ENCODE measurements at places on chromosomes 6 and 20.

DNA sequence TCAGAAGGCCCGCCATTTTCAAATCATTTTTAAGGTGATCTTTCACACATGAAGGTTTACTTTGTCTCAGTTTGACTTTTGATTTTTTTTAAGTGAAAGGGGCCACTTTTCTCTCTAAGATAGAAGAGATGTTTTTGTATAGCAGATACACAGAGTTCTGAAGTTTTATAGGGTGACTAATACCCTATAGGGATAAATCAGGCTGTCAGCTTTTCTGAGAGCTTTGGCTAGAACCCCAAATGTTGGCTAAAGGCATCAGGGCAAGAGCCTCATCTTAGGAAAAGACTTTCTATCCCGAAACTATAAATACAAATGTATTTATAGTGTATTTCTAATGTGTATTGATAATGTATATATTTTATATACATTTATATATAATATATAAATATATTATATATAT is 181.4 kb downstream of the TBX18 start:
- no peak for DNase-seq

DNA sequence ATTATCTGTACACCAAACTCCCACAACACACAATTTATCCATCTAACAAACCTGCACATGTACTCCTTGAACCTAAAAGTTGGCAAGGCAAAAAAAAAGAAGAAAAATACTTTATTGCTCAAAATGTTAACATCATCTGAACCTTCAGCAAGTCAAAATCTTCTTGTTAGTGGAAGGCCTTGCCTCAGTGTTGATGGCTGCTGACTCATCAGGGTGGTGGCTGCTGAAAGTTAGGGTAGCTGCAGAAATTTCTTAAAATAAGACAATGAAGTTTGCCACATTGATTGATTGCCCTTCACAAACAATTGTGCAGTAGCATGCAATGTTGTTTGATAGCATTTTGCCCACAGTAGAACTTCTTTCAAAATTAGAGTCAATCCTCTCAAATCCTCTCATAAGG is 2.7 kb upstream of the WFDC11 start:
- DNase-seq: no peak

- DNase-seq: peak; percentile 71
These were observed 55.5 kb downstream of the ATP9A start for GRCh38 chr20:51712501-51713212.

DNA sequence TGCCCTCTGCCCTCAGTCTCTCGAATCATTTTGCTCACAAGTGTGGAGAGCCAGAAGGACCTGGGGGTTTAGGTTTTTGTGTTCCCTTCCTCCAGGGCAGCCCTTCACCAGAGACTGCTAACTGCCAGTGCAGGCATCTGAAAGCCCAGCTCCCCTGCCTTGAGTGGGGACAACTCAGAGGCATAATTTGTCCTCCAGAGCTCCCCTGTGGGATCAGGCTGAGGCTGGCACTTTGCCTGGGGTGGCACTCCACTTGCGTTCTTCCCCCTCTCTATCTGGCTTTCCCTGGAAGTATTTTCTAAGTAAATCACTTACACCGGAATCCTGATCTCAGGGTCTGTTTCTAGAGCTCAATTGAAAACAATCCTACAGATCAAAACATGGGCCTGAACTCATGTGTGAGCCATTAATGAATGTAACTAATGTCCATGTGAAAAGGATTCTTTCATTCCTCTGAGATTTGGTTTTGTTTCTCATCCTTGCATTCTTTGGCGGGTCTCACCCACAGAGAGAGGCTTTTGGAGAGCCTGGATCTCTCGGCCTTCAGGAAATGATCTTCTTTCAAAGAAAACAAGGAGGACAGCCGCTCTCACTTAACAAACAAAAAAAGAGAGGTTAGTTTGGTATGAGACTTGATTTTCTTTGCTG is 125.7 kb upstream of the RIPOR2 start:
- DNase-seq: no peak

DNA sequence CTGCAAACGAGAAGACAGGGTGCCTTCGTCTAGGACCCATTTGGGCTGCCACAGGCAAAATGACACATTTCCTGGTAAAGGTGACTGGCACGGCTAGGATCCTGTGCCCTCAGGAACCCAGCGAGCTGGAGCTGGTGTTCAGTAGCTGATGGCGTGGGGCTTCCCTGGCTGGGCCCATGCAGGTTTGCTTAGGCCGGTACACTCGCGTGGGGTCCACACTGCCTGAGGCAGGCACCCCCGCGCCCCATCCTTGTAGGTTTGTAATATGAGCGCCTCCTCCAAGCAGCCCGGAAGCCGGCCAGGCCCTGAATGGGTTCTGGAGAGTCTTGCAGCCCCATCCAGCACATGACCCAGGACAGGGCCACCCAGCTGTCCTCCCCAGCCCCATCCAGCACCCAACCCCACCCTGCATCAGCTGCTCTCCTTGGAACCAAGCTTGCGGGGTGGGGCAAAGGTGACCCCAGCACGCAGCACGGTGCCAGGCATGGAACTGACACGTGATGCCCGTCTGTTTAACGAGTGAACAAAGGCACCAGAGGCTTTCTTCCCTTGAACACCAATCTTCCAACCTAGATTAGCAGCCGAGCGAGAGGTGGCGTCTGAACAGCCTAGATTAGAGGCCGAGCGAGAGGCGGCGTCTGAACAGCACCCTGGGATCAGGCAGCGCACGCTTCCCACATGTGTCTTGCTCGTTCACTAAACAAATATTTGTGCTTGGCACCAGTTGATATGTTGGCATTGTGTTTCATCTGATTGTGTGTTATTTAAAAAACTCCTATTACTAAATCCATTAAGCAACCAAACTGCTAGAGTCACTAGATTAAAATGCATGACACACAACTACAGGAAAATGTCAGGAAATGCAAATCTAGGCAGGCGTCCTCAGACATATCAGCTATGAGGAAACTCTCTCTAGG is 112.1 kb downstream of the DLL1 start:
- no peak for DNase-seq

DNA sequence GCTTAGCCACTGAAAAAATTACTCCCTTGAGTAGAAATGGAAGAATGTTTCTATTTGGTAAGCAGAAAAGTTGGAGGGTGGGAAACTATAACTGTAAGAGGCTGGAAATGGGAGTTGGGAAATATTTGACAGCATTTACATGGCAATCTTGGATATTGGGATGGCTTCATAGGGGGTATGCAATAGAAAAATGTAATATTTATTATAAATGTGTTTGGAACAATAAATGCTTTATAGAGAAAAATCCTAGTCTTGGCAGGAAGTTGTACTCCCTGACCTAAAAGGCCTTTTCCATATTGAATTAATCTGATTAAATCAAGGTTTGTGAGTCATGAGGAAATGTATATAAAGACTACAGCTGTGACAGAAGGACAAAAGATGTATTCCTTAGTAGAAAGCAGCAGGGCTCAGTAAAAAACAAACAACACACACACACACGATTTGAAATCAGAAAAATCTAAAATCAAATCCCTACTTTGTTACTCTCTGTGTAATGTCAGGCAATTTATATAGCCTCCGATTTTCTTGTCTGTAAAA is 272.3 kb downstream of the CD109 start:
- no peak for DNase-seq

- DNase-seq: no peak
These were observed 635 bp upstream of the C20orf203 start for GRCh38 chr20:32674362-32674789.

DNA sequence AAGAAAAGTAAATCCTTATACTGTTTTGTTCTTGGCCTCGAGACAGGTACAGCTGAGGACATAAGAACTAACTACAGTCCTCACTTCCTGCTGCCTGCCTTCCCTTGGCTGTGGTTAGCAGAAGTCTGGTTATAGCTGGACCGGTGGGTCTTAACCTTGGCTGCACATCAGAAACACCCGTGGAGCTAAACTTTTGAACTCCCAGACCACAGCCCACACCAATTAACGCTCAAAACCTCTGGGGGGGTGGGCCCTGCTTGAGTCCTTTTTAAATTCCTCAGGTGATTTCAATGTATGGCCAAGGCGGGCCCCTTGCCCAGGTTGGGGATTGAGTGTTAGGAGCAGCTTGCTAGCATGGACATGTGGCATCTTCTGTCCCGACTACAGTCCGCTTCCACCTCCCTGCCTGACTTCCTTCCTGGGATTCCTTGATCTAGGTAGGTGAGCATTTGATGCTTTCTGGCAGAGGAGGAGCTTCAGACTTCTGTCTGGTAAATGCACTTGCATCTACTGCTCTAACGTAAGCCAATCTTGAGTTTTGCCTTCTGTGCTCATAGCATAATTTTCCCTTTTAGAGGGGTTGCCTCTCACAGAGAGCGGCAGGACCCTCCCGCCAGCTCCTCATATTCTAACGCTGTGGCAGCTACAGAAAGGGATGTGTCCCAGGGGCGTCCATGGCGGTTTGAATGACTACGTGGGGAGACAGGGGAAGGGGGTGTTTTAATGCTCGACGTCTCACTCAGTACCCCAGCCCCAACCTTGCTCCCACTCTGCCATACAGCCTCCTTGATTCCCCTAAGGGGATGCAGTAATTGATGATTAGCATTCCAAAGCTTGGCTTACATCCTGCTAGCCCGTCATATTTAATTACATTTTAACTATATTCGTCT is 390.1 kb downstream of the ZFAND3 start:
- no peak for DNase-seq

DNA sequence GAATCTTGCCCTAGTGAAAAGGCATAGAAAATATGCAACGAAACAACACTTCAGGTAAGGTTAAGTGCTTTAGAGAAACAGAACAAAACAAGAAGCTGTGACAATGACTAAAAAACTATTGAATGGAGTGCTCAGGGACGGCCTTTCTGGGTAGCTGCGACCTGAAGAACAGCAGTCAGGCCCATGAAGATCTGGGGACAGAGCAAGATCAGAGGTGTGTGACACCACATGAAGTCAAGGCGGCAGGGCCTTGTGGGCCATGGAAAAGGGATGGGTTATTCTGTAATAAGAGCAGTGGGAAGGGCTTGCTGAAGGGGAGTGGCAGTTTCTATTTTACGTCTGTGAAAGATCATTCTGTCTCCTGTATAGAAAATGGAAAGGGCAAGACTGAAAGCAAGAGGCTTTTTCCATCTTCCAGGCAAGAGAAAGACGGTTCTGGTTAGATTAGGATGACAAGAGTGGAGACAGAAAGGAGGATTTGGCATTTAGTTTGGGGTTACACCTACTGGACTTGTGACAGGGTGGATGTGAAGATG is 5.1 kb downstream of the UBE2V1 start:
- no peak for DNase-seq

DNA sequence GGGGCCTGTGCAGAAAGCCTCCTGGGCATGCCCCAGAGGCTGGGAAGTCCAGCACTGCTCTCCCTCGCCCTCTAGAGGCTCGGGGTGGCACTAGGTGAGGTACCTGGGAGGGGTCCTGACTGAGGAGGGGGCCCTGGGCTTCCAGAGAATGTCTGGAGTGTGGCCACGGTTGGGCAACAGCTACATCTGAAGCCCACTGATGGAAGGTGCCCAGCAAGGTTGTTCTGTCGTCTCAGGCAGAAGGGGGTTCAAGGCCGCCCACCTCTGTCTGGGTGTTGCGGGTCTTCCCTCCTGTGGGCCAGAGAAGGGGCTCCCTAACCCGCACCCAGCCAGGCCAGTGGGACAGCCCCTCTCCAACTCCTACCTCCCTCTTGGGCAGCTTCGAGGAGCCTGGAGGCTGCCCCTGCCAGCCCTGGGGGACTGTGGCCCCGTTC is 11.4 kb upstream of the VEGFA start:
- DNase-seq: no peak

DNA sequence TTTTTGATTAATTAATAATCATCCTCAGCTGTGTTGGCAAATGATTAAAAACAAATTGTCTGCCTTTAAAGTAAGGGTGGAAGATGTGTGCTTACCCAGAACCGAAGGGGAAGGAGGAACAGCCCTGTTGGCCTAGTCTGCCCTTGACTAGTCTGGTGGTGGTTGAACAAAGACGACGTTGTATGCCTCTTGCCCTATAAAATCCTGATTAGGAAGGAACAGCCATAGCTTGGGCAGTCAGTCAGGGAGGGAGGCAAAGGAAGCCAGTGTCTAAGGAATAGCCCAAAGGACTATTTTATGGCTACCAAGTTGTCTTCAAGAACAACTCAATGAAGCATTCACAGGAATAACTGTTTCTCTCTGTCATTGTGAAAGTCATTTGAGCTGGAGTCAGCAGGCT is 70.7 kb downstream of the PRDM1 start:
- peak; percentile 17 for DNase-seq

DNA sequence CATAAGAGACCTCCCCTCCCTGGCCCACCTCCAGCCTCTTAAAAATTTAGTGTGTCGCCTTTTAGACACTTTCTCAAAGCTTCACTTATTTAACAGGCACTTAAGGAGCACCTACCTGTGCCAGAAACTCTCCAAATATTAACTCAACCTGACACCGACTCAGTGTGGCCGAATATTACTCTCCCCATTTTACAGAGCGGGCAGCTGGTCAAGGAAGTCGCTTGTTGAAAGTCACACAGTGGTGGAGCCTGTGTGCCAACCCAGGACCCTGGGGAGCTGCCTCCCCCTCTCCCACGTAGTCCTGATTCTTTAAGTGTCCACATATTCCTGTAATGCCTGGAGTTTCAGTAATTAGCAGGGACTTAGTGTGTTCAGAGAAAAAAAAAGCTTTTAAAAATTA is 1.0 kb upstream of the PMEPA1 start:
- DNase-seq: no peak

DNA sequence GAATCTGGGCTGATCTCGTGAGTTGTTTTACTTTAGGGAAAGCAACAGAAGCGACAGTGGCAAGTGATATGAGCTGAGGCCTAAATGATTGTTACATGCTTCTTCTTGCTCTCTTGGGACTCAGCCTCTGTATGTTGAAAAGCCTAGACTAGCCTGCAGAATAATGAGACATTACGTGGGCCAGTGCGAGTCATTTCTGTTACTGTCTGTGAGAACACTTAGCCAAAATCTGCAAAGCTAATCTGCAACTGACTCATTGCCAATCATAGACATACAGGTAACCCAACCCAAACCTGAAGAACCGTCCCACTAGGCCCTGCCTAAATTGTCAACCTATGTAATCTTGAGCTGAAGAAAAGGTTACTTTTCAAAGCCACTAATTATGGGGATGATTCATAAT is 77.4 kb upstream of the F13A1 start:
- DNase-seq: no peak
